ENCODE measurements at places on chromosomes 2 and 18. TPM values are rescaled to one million over a fixed set of nuclear protein-coding genes. Genes with fewer than 3 reads are reported as not detected.

The HRH4 gene
- 0.32 TPM for total RNA-seq

The VWA3B gene
- total RNA-seq: 0.09 TPM

The KLHL30 gene
- not detected for total RNA-seq

The FOXI3 gene
- total RNA-seq: not detected

The ANKRD36B gene
- total RNA-seq: 2.0 TPM

The NT5DC4 gene
- not detected for total RNA-seq

The RGPD3 gene
- total RNA-seq: 0.11 TPM

- DNase-seq: no peak
- H3K27ac ChIP-seq: no peak overlapping the region
- H3K4me1 ChIP-seq: no peaks in the 10 kb centered on the region
- H3K36me3 ChIP-seq: no peaks in the 10 kb centered on the region
Observed at GRCh38 chr2:7826656-7827055, 855.2 kb upstream of the ID2 start.

GRCh38 chr18:27685807-27686412 lies 491.0 kb downstream of the CDH2 start:
- no peaks in the 10 kb centered on the region for H3K36me3 ChIP-seq
- H3K27me3 ChIP-seq: no peaks in the 10 kb centered on the region
- no peaks in the 10 kb centered on the region for H3K4me1 ChIP-seq
- no peak for DNase-seq
- H3K27ac ChIP-seq: no peak overlapping the region

- peak overlapping the region; percentile 51 for H3K4me3 ChIP-seq
- peak; percentile 62 for DNase-seq
- no peaks in the 10 kb centered on the region for H3K36me3 ChIP-seq
- peak overlapping the region; percentile 91 for H3K27ac ChIP-seq
- H3K27me3 ChIP-seq: no peaks in the 10 kb centered on the region
Observed at GRCh38 chr2:240998995-240999791, 775 bp downstream of the SNED1 start.

GRCh38 chr18:76756531-76757253 lies 65.7 kb upstream of the ZNF236 start:
- no peak overlapping the region for H3K4me3 ChIP-seq
- H3K27ac ChIP-seq: no peak overlapping the region
- H3K36me3 ChIP-seq: no peaks in the 10 kb centered on the region
- no peak for DNase-seq
- H3K27me3 ChIP-seq: no peaks in the 10 kb centered on the region

DNA sequence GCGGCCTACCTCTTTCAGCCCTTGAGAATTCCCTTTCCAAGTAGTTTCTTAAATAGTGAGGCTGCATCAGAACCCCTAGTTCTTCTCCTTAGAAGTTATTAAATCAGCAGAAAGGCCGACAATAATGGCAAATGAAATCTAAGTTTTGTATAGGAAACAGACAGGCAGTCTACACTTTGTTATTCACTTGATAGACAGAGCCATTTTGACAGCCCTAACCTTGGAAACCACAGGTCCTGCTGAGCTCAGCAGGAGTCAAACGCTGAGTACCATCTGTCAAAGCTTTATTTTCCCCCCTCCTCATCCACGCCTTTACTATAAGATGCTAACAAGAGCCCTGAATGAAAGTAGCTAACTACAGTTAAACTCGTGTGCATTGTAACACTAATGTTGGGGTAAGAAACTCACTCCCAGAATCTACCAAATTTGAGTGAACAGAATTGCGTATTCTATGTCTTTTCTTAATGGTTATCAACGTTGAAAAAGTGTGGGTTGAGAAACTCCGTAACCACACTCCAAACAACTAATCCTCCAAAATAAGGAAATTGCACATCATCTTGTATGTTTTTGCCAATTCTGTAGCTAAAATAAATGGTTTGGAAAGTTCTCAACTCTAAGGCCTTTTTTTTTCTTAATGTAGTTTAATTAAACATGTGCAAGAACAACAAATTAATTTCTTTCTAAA lies 90.6 kb upstream of the EFEMP1 start:
- no peak overlapping the region for H3K27ac ChIP-seq
- DNase-seq: no peak
- H3K27me3 ChIP-seq: no peaks in the 10 kb centered on the region
- H3K4me1 ChIP-seq: no peaks in the 10 kb centered on the region

GRCh38 chr2:80420530-80421208 lies 116.1 kb upstream of the LRRTM1 start:
- DNase-seq: no peak
- H3K4me3 ChIP-seq: no peak overlapping the region
- no peak overlapping the region for H3K27ac ChIP-seq
- no peaks in the 10 kb centered on the region for H3K4me1 ChIP-seq

DNA sequence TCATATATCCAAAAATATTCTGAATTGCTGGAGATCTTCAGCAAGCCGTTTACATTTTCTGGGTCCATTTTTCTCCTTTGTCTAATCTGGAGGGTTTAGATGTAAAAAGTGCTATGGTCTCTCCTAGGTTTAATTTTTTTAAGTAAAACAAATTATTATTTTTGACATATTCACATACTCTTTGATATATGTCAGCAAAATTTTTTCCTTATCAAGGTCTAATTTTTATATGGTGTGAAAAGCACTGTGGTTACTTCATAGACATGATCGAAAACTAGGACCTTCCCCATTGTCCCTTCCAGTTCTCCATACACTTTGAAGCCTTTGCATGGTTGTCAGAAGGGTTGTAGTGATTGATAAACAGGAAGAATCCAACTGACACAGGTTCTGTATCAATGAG lies 168.2 kb downstream of the PLCL1 start:
- no peaks in the 10 kb centered on the region for H3K4me1 ChIP-seq
- DNase-seq: no peak
- H3K36me3 ChIP-seq: no peaks in the 10 kb centered on the region
- H3K27me3 ChIP-seq: no peaks in the 10 kb centered on the region
- no peak overlapping the region for H3K4me3 ChIP-seq

DNA sequence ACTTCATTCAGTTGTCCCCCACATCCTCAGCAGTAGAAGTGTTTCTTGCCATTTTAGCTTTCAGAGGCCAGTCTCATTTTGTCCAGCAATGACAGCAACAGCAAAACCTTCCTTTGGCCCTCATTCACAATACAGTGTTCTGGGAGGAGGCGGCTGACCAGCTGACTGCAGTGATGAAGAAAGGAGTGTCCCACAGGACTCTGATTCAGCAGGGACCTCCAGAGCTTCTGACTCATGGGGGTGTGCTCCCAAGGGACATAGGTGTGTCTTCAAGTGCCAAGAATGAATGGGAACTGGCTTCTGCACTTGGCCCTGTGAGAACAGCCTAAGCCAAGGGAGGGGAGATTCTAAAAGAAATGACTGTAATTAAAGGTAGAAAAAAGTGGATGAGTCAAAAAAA lies 147.0 kb upstream of the PELI1 start:
- H3K4me1 ChIP-seq: no peaks in the 10 kb centered on the region
- H3K27me3 ChIP-seq: no peaks in the 10 kb centered on the region
- no peak for DNase-seq
- no peaks in the 10 kb centered on the region for H3K36me3 ChIP-seq
- H3K27ac ChIP-seq: no peak overlapping the region

- H3K27ac ChIP-seq: no peak overlapping the region
- no peak for DNase-seq
- H3K27me3 ChIP-seq: no peaks in the 10 kb centered on the region
- no peaks in the 10 kb centered on the region for H3K4me1 ChIP-seq
- H3K4me3 ChIP-seq: no peak overlapping the region
- no peaks in the 10 kb centered on the region for H3K36me3 ChIP-seq
Observed at GRCh38 chr2:223095207-223095606, 43.2 kb downstream of the KCNE4 start.

GRCh38 chr2:121764681-121765228 lies 9.3 kb downstream of the TSN start:
- no peak overlapping the region for H3K27ac ChIP-seq
- H3K4me3 ChIP-seq: no peak overlapping the region
- H3K4me1 ChIP-seq: no peaks in the 10 kb centered on the region
- no peak for DNase-seq

GRCh38 chr2:147002256-147002655 lies 842.6 kb upstream of the ACVR2A start:
- no peak overlapping the region for H3K27ac ChIP-seq
- no peaks in the 10 kb centered on the region for H3K36me3 ChIP-seq
- no peaks in the 10 kb centered on the region for H3K27me3 ChIP-seq
- no peak for DNase-seq
- no peaks in the 10 kb centered on the region for H3K4me1 ChIP-seq
- no peak overlapping the region for H3K4me3 ChIP-seq

DNA sequence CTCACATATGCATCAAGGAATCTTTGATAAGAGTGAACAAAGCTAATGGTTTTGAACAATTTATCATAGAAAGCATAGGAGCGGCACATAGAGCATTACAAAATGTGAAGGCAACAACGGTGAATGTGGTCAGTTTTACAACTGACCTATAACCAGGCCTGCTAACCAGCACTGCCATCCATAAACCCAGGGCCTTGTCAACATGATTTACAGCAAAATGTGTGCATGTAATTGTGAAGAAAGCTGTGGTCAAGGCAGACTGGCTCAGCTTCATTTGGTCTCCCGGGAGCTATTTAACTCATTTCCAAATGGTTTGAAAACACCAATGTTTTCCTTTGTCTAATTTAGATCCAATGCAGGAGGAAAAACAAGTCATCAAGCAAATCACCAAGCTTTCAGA lies 119.8 kb downstream of the DHRS9 start:
- H3K4me1 ChIP-seq: no peaks in the 10 kb centered on the region
- DNase-seq: no peak
- no peak overlapping the region for H3K27ac ChIP-seq
- H3K4me3 ChIP-seq: no peak overlapping the region
- no peaks in the 10 kb centered on the region for H3K36me3 ChIP-seq
- no peaks in the 10 kb centered on the region for H3K27me3 ChIP-seq

DNA sequence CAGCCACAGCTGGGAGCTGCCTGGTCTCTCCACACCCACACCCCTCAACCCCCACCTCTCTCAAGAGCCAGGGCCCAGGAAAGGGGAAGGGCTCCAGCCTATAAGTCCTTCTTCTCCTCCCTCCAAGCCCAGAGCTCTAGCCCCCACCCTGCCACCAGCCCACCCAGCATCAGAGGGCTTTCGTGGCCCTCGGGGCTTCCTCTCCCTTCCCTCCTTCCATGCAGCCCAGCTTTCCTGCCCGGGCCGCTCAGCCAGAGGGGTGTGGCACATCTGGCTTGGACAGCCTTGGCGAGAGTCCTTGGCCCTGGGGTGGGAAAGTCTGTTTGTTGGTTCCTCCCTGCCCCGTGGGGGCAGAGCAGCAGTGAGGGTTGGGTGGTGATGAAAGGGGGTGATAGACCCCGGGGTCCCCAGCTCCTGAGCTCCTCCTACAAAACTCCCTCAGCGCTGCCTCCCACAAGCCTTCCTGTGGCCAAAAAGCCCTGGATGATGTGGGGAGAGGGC lies 7.0 kb downstream of the TNS1 start:
- DNase-seq: no peak
- no peak overlapping the region for H3K27ac ChIP-seq
- H3K4me3 ChIP-seq: no peak overlapping the region
- H3K27me3 ChIP-seq: no peaks in the 10 kb centered on the region
- no peaks in the 10 kb centered on the region for H3K4me1 ChIP-seq

DNA sequence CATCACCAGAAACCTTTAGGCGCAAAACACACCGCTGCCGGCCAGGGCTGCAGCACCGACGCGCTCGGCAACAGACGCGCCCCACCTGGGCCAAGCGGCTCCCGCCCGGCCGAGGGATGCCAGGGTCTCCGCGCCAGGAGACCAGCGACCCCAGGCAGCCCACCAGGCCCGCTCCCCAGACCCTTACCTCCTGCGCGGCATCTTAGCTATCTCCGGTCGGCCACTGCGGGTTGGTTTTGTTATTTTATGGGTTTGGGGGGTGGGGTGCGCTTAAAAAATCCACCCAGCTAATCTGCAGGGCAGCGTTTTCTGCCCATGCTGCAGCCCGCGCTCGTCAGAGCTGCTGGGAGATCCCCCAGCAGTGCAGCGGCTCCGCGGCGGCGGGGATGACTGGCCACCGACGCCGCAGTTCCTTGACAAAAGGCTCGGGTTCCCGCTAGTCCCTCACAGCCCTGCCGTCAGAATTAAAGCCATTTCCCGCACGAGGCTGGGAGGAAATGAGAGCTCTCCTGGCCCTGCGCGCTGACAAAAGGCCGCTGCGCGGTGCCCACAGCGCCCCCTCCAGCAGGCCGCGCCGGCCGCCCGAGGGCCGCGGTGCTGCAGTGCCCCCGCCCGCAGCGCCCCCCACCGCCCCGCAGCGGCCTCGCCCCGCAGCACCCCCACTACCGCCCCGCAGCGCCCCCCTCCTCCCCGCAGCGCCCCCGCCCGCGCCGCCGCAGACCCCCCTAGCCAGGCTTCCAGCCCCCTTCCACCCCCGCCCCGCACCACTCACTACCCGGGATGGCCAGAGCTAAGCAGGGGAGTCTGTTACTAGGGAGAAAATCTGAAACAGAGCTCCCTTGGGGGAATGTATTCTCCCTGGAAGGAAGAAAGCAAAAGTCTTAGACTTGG lies at the start of gene ADD2:
ADD2 (minus strand) TSS at position 502 of the 891 bp plus-strand sequence. CDS start 61,792 bp downstream, outside the sequence.
- no peak within 1 kb of the TSS for H3K27ac ChIP-seq
- H3K36me3 ChIP-seq: no peaks in the 10 kb centered on the region

DNA sequence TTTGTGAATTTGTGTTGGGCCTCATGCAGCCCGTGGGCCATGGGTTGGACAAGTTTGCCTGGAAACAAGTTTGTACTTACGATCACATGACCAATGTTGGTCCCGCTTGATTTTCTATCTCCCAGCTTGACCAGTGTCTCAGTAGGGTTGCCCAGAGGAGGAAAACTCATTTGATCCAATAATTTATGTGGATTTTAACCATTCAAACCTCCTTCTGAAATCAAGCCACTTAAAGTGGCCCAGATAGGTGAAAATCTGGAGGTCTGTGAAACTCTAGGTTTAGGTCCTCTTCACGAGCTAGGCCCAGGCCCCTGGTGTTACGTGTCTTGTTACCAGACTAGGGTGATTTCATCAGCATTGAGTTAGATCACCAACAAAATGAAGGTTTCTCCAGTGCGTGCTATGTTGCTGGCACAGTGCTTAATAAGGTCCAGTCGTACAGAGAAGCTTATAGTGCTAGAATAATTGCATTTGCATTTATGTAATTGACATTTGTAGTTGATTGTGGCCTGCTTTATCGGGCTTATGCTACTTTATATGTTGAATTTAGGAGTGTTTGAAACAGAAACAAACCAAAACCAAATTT lies 4.4 kb downstream of the ACTR2 start:
- H3K4me1 ChIP-seq: peaks cover 5% of the 10 kb centered on the region
- DNase-seq: no peak
- no peak overlapping the region for H3K27ac ChIP-seq
- H3K4me3 ChIP-seq: no peak overlapping the region
- H3K27me3 ChIP-seq: no peaks in the 10 kb centered on the region

- DNase-seq: no peak
- H3K27me3 ChIP-seq: no peaks in the 10 kb centered on the region
- H3K4me3 ChIP-seq: no peak overlapping the region
- no peaks in the 10 kb centered on the region for H3K4me1 ChIP-seq
- no peaks in the 10 kb centered on the region for H3K36me3 ChIP-seq
Observed at GRCh38 chr2:102313025-102313424, 1.7 kb downstream of the IL1RL1 start.

Data from right lobe of liver (tissue), 6 donors.